ENCODE measurements at places on chromosomes 1 and 21.

GRCh38 chr1:157306896-157307295 lies 168.7 kb upstream of the ETV3 start:
- no peak for DNase-seq

DNA sequence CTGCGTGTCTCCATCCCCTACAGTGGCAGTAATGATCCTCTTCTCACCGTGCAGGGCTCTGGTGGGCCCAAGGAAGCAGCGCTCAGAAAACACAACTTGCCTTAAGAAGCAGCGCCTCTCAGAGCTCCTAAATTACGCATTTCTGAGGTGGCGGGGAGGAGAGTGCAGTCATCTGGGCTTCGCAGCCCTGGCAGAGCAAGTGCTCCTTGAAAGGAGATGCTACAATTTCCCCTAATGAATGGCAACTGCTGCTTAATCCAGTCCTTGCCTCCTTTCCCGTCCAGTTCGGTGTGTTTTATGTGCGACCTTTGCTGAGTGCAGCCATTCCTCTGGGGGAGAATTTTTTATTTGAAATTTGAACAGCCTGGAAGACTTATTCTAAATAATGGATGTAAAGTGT lies 287.3 kb downstream of the PTPRU start:
- no peak for DNase-seq

DNA sequence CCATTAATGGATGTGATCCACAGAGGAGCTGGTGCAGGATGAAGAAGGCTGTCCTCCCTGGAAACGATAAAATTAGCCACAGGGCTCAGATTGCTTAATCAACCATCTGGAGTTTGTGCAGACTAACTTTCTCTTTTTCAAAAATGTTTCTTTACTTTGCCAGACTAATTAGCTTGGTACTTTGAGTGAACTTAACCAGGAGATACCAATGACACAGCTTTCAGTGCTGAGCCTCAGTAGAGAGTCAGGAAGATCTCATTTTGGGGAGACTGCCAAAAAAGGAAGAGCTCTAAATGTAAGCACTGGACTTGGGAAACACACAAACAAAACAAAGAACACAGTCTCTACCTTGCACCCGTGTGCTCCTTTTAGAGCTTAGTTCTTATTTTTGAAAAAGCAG lies 248.1 kb upstream of the DEPDC1 start:
- no peak for DNase-seq

DNA sequence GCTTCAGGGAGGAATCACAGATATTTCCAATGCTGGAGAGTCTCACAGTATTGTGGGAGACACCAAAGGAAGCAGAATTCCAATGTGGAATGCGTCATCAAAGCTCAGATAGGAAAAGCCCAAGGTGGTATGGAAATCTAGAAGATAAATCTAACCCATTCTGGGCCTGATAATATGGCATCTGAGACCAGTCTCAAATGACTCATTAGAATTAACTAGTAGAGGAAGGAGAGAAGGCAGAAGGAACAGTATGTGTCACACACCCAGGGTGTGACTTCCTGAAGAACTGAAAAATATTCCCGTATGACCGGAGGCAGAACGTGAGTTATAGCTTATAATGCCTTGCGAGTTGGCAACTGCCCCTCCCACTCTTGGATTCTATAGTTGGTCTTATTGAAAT lies 499.2 kb downstream of the PLPP3 start:
- DNase-seq = no peak

- no peak for DNase-seq
These were observed 251.5 kb downstream of the PTPRC start for GRCh38 chr1:198890214-198890930.

- no peak for DNase-seq
These were observed 67.5 kb upstream of the ACTRT2 start for GRCh38 chr1:2953688-2954285.

DNA sequence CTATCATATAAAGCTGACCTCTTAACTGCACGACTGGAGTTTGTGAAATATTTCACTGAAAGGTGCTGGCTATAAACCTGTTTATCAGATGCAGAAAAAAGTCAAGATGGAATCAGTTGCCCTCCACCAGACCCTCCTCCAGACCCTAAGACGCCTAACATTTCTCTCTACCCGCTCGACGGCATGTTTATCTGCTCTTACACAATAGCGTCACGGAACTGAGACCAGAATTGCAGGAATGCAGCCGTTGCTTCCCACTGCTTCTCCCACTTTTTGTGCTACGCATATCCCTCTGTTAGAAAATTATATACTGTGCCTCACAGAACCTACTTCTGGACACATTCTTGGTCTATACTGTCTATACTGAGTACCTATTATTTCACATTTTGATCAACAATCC lies 28.2 kb upstream of the FAM131C start:
- DNase-seq = no peak

DNA sequence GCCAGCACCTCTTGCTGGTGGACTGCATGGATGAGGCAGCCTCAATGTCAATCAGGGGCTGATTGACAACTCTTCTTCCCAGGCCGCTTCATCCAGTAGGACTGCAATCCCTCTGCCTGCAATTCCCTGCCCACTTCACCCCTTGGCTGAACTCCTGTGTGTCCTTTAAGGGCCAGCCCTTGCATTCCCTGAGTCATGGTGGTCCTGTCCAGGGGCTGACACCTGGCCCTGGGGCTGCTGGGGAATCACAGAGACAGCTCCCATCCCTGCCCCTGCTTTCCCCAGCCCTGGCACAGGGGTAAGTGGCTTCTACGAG lies 4.6 kb upstream of the EPS8L3 start:
- no peak for DNase-seq

DNA sequence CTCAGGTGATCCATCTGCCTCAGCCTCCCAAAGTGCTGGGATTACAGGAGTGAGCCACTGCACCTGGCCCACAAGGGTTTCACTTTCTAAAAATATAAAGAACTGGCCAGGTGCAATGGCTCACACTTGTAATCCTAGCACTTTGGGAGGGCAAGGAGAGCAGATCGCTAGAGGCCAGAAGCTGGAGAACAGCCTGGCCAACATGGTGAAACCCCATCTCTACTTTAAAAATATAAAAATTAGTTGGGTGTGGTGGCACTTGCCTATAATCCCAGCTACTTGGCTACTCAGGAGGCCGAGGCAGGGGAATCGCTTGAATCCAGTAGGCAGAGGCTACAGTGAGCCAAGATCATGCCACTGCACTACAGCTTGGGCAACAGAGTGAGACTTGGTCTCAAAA lies 25.7 kb downstream of the MRPL39 start:
- no peak for DNase-seq

DNA sequence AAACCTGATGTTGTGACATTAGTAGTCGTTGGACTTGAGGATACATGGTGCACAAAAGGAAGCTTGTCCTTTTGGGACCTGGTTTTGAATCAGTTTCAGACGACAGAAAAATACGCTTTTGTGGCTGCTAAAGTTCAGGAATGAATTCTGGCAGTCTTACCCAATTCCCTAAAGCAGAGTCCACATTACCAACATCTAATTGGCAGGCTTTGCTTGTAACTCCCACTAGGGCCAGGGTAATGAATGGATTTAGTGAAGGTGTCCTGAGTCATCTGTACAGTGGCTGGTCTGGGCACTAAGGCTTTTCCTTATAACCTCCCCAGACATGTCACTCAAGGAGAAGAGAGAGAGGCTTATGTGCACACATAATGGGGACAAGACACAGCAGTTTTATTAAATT lies 66.2 kb upstream of the RNPC3 start:
- no peak for DNase-seq

DNA sequence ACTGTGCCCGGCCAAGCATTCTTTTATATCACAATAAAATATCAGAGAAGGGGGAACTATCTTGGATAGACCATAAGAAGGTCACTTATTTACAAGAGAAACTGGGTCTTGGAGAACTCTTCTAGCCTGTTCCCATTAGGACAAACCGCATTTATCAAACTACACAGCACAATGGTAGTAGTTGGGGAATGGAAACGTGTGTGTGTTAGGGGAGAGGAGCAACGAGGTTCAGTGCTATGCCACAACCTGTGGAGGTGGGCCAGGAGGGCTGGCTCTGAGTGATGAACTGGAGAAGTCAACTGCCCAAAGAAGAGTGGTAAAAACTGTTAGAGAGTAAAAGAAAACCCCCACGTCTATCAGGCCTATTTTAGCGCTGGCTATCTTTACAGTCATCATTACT lies 1.6 kb downstream of the DONSON start:
- DNase-seq = no peak

- DNase-seq = no peak
These were observed 47.8 kb upstream of the WNT4 start for GRCh38 chr1:22190731-22191130.

DNA sequence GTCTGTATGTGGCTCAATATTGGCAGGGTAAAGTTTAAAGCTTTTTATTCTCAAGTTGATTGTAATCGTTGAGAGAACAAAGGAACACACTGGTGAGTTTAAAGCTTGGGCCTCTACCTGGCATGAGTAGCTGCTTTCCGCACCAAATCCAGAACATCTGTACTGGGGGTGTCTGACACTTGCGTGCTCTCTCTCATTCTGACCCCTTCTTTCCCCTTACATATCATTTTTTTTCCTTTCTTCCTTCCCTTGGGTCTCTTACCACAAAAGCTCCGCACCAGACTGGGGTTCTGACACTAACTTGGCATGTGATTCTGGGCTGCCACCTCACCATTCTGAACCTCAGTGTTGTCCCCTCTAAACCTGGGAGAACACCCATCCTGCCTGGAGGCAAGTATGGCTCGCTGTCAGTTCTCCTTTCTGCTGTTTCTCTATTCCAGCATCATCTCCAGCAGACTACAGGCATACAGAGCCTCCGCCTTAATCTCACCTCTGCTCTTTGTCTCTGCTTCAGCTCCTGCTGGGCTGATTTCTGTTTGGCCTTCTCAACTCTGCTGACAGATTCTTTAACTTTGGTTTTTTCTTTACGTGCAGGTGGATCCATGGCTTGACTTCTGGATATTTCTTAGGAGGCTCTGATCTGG lies 859 bp upstream of the ERMAP start:
- no peak for DNase-seq

DNA sequence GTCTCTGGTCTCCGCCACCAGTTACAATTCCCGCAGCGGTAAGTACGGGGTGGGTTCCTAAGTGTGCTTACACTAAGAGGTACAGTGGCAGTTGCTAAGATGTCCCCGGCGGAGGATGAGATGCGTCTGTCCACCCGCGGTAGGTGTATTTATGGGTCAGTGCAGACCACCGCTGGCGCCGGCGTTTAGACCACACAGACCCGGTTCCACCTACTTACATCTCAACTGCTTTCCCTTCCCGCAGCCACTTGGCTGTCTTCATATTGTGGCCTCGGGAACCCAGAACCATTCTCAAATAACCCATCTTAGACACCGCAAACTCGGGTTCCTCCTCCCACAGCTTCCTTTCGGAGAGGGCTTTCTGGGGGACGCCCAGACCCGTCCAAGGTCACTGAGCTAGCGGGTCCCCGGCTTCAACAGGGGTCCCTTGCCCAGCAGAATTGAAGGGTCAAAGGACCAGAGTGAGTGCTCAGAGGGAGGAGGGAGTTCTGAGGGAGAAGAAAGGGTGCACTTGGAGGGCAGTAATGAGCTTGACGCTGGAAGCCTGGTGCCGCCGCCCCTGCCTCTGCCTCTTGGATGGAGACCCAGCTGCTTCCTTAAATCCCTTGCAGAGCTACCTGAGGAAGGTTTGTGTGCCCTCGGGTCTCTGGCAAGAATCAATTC lies 8.6 kb downstream of the NR5A2 start:
- no peak for DNase-seq

GRCh38 chr1:197973206-197973605 lies 56.0 kb downstream of the LHX9 start:
- no peak for DNase-seq

GRCh38 chr1:203083463-203083921 lies 2.3 kb downstream of the MYOG start:
- DNase-seq = no peak

GRCh38 chr1:32480003-32480402 lies 15.1 kb downstream of the ZBTB8B start:
- no peak for DNase-seq

DNA sequence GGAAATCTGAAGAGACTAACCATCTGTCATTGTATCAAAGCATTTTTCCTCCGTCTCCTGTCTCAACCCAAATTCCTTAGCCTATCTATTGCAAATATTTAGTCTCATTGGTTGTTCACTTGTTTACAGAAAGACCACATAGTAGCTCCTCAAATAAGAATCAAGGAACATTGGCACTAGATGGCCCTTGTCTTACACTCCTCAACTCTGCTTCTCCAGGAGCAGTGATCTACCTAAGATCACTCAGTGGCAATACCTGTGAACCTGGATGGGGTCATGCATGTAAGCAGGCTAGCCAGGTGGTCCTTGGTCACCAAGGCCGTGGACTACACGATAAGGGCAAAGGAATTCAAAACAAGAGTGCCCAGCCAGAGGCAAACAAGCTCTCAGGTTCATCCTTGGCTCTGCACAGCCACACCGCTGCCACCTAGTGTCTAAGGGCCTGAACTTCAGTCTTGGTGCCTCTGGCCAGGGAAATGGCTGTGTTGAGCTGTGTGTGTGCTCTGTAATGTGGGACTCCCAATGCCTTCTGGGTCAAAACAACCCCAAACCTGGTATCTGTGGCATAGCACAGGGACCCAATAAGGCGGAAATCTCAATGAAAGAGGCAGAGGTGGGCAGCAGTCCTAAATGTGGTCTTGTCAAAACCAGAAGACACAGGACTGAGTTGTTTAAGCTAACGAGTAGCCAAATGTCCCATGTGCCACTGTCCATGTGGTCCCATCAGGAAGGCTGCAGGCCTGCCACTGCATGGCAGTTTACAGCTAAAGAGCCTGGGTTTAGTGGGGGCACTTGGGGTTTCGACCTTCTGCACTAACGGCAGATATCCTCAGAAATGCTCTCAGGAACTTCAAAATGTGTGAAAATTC lies 54.5 kb downstream of the GPR161 start:
- DNase-seq = peak; percentile 15

DNA sequence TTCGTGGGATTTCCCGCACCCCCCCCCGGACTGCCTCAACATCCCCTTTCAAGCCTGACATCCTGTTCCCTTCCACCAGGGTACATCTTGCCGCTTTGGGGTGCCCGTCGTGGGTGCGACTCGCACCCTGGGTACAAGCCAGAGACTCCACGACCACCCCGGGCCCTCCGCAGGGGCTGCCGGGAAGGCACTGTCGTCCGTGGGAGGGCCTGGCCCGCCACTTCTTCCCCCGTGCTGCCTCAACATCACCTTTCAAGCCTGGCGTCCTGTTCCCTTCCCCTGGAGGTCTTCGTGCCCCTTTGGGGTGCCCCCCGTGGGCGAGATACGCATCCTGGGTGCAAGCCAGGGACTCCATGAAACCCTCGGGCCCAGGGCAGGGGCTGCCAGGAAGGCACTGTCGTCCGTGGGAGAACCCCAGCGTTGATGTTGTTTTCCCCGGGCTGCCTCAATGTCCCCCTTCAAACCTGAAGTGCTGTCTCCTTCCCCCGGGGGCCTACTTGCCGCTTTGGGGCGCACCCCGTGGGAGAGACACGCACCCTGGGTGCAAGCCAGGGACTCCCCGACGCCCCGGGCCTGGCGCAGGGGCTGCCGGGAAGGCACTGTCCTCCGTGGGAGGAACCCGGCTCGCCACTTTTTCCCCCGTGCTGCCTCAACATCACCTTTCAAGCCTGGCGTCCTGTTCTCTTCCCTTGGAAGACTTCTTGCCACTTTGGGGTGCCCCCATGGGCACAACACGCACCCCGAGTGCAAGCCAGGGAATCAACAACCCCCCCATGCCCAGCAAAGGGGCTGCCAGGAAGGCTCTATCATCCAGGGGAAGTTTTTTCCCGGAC lies 138.6 kb downstream of the LIPI start:
- no peak for DNase-seq

GRCh38 chr1:15016526-15016925 lies 137.0 kb upstream of the TMEM51 start:
- no peak for DNase-seq

GRCh38 chr1:99269321-99269720 lies 5.0 kb downstream of the PLPPR4 start:
- DNase-seq = no peak

- no peak for DNase-seq
These were observed 1.5 kb downstream of the ATP1A1 start for GRCh38 chr1:116374353-116375147.

All from stimulated activated CD8-positive, alpha-beta memory T cell treated with anti-CD3 and anti-CD28 coated beads, Interleukin-4, amount 100 ng/mL, for 4 hours (primary cell).